ENCODE measurements at places on chromosomes 12 and 14. TPM values are rescaled to one million over a fixed set of nuclear protein-coding genes. Genes with fewer than 3 reads are reported as not detected.

The NTN4 gene
- 43.8 TPM for total RNA-seq

DNA sequence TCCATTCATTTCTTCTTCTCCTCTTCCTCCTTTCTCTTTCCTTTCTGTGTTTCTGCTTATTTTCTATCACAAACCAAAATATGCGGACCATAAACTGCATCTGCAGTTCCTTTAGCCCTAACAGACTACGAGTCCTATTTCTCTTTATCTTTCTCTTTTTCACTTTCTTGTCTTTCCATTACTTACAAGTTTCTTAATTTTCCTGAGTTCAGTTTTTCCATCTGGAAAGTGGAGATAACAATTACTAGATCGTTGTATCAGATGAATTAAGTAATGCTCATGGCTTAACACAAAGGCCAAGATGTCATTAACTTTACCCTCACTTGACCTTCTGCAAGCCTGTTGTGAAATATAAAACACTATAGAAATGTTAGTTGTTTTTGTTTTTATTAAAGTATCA is 983 bp upstream of the COPS7A start:
- DNase-seq = no peak

DNA sequence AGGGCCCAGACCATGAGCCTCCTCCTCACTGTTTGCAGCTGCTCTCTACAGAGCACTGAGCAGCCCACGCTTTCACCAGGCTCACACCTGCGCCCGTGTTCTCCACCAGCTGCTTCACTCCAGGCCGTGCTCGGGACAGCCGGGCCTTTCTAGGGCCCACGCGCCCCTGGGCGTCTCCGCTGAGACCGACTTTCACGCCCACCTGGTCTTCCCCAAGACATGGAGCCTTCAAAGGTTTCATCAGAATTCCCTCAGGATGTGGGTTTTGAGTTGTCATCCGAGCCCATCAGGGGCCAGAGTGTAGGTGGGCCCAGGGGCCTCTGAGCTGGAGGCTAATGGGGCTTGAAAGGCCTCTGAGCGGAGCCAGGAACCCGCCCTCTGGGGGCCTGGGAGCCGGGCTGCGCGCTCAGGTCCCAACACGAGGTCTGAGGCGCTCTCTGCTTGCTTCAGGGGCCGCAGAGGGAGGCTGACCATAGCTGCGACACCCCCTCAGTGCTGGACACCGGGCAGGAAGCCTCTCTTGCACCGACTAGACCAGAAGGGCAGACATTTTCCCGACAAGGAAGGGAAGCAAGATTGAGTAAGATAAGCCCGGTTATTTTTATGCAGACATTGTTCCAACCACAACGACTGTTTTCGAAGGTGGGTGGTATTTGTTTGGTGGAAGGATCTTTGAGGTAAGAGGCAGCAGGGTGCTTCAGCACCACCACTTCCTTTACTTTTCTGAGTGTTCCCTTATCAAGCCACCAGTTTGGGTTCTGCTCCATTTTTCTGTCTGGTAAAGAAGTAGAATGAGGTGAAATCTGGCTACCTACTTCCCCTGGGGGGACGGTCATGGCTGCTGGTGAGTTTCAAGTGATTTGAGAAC is 125.0 kb upstream of the FUT8 start:
- DNase-seq = no peak

GRCh38 chr12:110619534-110619953 is 5.6 kb downstream of the TCTN1 start:
- no peak for DNase-seq

The PTCSC3 gene
- total RNA-seq = not detected

GRCh38 chr14:81464253-81465002 is 64.3 kb upstream of the STON2 start:
- DNase-seq = peak; percentile 71

GRCh38 chr12:130281153-130281799 is 56.4 kb upstream of the PIWIL1 start:
- DNase-seq = no peak

- no peak for DNase-seq
These were observed 102.6 kb downstream of the TSPAN9 start for GRCh38 chr12:3179731-3180130.

DNA sequence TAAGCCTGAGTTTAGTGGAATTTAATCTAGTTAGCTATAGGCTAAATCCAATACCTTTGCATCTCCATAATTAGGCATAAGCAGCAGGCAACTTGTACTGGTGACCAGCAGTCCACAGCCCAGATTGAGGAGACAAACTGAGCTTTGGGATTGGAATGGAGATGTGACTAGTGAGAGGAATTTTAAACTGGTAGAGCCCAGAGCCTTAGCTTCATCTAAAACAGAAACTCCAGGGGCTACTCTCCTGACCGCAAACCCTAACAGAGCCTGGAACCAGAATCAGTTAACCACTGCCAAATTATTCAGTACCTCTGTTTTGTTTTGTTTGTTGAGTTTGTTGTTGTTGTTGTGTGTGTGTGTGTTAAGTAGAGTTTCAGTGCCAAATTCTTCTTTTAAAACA is 53.2 kb downstream of the TSPAN19 start:
- DNase-seq = no peak

DNA sequence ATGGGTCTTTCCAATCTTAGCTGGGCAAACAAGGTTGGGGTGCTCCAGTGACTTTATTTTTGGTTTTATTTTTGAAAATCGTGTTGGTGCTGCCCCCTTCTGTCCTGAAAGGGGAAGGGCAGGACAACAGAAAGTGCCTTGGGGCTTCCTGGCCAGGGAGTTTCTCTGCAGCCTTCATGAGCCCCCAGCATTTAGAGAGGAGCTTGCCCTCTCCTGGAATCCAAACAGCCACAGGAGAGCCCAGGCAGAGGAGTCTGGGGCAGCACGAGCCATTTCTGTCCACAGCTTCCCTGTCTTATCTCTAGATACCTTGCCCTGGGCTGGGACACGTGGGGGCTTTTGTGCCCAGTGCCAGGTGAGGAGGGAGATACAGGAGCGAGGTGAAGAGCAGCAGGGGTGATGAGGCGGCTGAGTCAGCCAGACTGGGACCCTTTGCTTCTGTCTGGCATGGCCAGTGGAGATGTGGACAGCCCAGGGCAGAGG is 4.4 kb upstream of the C1RL start:
- DNase-seq = no peak

DNA sequence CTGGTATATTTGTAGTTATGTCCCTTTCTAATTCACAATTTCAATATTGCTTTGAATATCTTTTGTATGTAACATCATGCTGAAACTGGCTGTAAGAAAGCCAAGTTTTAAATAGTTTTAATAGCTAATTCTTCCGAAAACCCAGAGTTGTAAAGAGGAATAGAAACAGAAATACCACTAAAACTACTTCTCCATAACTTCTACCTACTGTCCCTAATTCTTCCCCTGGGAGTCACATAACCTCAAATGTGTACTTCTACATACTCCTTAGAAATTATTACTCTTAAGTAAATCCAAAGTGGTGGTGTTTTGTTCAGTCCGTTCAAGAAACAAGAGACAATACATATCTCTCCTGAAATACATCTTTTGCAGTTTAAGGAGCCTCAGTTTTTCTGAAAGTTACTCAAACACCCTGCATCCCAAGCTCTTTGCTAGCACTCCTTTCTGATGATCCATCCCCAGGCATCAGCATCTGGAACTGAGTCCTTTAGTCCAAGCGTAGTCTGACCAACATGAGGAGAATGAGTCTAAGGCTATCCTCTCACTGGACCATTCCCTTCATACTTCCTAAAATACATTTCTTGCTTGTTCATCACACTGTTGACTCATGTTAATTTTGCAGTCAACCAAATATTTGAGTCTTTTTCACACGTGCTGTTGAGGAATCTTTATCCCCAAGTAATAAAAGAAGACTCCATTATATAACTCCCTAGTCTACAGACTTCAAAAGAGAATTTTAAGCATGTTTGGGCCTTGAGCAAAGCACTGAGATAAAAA is 214.3 kb upstream of the NUDT4 start:
- DNase-seq = no peak

The TPI1 gene
- 929 TPM for total RNA-seq

The SRRM4 gene
- total RNA-seq = not detected

- no peak for DNase-seq
These were observed 163.5 kb downstream of the TPH2 start for GRCh38 chr12:72102150-72102549.

DNA sequence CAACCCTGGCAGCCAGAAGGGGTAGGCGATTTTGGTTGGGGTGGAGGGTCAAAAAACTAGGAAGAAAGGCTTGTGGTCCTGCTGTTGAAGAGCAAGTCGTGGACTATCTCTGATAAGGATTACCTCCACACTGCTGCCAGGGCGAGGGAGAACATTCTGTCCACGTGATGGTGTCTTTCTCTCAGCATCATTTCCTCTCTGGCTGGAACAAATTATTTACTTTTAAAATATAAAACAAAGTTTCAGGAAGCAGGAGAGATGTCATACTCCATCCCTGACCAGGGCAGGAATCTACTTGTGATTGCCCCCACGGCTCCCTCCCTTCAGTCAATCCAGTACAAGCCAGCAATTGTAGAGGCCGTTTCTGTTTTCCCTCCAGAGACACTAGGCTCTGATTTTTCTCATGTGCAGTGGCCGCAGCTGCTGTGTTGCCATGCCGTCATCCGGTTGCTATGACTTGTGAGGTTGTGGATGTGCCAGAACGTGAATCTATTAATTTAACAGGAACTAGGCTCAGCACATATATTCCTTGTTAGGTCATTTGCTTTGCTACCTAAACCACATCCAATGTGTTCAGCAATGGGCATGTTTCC is 61.5 kb upstream of the PTGR2 start:
- peak; percentile 31 for DNase-seq
